Stimulated activated CD4-positive, alpha-beta T cell treated with anti-CD3 and anti-CD28 coated beads, TNF-alpha, amount 100 ng/mL, for 4 hours (primary cell): ENCODE measurements at places on chromosomes 5 and 9.

DNA sequence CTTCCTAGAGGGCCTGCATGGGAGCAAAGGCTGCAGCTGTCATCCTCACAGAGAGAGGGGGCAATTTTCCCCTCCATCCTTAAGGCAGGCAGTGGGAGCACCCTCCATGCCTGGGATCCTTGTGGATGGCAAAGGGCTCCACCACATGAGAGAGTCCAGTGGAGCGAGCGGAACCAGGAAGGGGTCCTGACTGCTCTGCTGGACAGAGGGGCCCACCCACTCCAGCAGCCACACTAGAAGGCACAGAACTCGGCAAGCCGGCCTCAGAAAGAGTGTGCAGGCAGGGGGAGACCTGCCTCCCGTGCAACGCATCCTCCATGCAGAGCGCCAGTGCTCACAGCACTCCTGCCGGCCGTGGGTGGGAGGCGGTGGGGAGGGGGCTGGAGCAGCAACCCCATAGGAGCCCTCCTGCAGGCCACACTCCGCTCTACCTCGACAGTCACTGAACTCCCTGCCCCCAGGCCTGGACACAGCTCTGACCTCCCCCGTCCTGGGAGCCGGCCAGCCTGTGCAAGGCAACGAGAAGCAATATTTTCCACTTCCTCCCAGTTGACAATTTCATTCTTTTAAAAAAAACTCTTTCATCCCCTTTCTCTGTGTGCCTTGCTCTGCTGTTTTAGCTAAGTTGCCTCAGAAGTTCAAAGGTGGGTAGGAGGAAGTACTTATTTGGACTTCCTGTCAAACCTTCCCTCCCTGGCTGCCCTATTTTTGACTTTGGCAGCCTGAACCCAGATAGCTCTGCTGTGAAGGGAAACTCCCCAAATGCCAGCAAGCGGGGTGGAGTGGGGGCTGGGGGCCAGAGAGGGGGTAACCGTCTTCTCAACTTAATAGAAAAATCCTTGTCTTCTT, 5.3 kb upstream of the LCP2 start:
- DNase-seq, result peak; percentile 72

DNA sequence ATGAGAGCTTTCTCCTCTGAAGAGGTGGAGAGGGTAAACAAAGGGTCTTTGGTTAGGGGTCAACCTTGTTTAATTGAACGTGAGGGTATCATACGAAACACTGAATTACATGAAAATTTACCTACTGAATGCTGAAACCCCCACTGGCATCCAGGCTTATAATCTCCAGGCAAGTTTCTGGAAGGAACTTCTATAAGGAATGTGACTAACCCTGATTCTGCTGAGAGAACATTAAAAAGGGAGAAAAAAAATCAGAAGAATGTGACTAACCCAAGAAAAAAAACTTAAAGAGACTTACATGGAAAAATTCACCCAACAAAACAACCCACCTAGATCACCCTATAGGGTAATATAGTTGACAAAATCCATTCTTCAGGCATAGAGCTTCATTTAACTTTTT, 55.5 kb downstream of the APC start:
- DNase-seq, result no peak

GRCh38 chr5:73777192-73777591, 151.2 kb downstream of the ARHGEF28 start:
- DNase-seq, result no peak

GRCh38 chr5:180648658-180649296, 623 bp downstream of the FLT4 start:
- DNase-seq, result no peak

DNA sequence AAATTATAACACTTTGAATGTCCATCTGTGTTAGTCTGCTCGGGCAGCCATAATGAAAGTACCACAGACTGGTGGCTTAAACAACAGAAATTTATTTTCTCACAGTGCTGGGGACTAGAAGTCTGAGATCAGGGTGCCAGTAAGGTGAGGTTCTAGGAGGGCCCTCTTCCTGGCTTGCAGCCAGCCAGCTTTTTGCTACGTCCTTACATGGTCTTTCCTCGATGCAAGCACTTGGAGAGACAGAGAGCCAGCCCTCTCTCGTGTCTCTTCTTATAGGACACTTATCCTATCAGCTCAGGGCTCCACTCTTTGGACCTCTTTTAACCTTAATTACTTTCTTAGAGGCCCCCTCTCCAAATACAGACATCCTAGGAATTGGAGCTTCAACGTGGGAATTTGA, 351.8 kb downstream of the SPOCK1 start:
- DNase-seq, result no peak

- no peak for DNase-seq
Observed at GRCh38 chr5:127275641-127276193, 14.9 kb upstream of the MEGF10 start.

DNA sequence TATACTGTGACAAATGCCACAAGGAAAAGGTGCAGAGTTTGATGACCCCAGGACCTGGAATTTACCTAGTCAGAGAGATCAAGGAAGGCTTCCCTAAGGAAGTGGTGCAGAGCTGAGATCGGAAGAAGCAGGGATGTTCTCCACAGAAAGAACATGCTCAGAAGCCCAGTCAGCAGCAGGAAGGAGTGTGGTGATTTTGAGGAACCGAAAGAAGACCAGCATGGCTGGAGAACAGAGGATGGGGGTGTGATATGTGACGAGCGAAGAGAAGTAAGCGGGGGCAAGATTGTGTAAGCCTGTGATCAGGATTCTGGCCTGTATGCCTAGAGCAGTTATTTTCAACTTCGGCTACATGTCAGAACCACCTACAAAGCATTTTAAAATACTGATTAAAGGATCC, 18.7 kb upstream of the PIK3R1 start:
- DNase-seq, result no peak

- no peak for DNase-seq
Observed at GRCh38 chr9:12091865-12092527, 601.2 kb upstream of the TYRP1 start.

DNA sequence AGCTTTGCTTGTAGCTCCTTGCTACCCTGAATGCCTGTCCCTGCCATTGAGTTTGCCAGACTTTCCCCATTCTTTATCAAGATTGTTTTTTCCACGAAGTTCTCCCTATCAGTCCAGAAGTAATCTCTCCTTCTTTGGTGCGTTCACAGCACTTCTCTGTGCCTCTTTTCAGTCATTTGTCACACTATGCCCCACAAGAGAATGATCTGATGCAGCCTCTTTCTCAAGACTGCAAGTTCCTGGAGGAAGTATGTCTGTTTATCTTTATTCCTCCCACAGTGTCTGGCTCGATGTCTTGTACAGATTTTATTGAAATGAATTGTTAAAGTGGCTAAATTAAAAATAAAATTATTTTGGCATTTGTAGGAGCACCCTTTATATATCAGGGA, 99.3 kb downstream of the CCDC192 start:
- DNase-seq, result no peak

DNA sequence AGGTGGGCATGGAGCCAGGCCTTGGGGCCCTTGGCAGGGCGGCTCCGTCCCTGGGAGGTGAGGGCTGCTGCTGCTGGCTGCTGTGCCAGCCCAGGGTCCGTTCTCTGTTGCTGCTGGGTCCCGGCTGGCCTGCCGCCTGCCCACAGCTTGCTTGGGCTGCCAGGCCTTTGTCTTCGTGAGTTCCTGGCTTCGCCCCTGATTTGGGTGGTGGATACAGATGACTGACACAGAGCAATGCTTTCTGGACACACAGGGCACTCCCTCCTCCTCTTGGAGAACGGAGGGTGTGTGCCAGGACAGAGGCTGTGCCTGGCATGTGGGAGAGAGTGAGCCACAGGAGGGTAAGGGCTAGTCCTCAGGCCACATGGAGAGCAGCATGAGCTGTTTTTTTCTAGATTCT, 166.1 kb downstream of the MACROH2A1 start:
- DNase-seq, result no peak

DNA sequence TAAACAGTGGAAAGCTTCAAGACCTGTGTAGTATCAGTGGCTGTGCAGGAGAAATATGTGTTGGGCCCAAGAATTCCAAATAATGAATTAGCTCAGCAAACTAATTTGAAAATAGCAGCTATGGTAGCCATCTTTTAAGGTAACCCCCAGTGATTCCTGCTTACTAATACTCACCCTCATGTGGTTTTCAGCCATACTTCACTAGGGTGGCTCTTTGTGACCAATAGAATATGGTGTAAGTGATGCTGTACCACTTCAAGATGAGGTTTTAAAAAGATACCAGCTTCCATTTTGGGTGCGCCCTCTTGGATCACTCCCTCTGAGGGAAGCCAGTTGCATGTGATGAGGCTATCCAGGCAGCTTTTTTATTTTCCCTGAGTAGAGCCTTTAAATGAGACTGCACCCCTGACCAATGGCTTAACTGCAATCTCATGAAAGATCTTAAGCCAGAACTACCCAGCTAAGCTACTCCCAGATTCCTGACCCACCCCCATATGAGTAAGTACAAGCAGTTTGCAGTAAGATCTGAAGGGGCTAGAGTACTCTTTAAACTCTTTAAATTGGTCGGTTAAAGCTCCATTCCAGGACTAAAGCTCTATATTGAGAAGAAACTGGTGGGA, 58.3 kb downstream of the UHRF2 start:
- DNase-seq, result no peak

- DNase-seq, result no peak
Observed at GRCh38 chr5:163473635-163474243, 13.3 kb downstream of the HMMR start.

DNA sequence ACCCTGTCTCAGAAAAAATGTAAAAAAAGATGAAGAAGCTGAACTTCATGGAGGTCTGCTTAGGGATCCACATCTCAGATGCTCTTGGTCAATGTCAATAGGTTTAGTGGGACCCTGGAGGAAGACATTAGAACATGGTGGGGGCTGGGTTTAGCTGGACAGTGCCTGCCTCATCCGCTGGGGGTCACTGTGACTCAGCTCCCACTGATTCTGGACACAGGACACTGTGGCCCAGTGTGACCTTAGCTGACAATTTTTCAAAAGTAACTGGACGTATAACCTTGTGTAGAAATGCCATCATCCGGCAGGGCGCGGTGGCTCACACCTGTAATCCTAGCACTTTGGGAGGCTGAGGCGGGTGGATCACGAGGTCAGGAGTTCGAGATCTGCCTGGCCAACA, 7.3 kb upstream of the HNRNPAB start:
- DNase-seq, result no peak

GRCh38 chr5:14506140-14506538, 75.5 kb upstream of the OTULINL start:
- DNase-seq, result no peak

DNA sequence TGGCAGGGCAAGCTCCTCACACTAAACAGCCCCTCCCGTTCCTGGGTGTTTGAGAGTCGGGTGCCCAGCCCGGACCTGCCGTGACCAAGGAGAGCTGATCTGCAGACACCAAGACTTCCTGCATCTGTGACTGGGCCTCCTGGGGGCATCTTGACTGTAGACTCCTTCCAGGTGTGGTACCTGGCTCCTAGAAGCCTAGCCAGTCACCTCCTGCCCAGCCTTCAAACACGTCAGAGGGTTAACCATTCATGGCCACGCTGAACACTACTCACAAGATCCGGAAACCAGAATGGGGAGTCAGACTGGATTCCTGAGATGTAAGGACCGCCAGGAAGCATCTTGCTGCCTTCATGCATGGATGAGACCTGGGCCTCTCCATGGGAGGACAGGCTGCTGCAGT, 3.7 kb upstream of the LCN2 start:
- no peak for DNase-seq

- DNase-seq, result no peak
Observed at GRCh38 chr5:43993634-43994351, 390.8 kb downstream of the NNT start.

DNA sequence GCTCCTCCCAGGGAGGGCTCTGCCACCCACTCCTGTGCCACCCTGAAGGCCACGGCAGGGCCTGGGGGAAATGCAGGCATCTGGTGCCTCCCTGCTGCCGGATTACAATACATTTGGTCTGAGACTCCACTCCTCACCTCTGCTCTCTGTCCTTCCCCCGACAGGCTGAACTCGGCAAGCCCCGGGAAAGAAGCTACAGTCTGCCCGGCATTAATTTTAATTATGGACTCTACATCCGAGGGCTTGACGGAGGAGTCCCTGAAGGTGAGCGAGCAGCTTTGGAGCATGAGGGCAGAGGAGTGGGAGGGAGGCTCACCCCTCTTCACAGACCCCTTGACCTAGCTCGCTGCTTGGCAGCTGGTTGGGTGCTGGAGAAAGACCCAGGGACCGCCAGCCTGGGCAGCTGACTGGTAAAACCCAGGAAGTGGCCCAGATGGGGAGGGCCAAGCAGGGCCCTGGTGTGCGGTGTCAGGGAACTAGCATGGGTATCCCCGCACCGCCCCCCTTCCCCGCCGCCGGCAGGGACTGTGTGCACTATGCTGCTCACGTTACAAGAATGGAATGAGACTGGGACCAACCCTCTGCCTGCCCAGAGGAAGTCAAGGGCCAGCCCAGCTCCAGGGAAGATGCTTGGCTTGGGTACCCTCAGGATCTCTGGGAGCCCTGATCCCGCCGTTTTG, 83.7 kb upstream of the BARHL1 start:
- DNase-seq, result no peak

- no peak for DNase-seq
Observed at GRCh38 chr5:56985936-56986625, 34.2 kb upstream of the MIER3 start.

DNA sequence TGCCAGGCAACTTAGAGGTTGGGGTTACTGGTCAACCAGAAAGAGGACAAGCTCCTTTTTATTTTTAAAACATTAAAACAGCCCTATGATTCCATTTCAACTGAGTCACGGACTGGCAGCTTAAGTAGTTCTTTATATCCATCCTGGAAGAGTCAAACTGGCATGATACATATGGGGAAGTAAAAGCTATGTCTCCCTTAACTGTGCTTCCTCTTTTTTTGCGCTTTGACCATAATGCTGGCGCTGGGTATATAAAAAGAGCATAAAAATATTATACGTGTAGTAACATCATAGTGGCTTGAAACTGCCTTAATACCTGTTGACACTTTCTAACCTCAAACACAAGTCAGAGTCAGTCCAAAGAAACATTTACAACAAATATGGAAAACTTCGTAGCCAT, 274.4 kb downstream of the CSNK1G3 start:
- DNase-seq, result no peak

DNA sequence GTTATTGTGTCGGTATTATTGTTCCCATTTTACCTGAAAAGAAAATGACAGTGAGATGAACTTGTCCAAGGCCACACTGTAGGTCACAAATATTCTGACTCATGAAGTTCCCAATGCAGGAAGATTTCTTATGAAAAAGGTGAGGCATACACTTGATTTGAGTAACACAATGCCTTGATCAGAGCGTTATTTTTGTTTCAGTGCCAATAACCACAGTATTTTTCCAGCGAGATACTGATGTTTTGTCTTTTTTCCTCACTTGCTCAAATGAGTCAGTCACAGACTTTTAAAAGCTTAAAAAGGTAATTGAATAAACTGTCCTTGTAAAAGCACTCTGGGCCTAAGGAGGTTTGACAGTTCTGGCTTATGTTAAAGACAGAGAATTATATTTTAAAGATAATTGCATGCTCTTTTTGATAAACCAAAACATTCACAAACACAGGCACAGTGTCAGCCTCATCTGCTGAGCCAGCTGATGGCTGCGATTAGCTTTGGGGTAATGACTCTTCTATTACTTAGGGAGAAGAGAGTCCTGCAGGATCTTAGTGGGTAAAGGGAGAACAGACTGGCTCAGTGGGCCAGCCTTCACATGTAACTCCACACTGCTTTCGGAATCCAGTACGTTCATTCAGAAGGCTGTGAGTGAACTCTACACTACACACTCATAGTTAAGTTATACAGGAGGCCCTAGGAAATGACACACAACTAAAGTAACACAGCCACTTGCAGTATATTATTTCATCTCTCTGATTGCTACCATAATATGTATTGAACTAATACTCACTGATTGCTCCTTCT, 165.5 kb upstream of the CD180 start:
- DNase-seq, result no peak
